NCI-H526 (cell line): ENCODE measurements at places on chromosomes 7 and 10.

DNA sequence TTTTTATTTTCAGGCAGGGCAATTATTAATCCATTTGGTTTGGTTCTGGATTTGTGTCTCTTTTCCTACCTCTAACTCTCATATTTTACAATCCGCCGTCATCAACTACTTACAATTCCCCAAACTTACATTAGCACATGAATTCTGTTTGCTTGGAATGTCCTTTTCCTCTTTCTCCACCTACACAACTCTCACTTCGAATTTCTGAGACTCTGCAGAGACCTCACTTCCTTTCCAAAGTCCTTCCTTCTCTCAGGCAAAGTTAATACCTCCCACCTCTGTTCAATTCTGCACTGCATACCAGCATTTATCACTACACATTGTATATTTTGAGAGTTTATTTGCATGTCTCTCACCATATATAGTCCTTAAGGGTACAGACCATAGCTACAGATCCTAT lies 122.7 kb upstream of the LRRTM3 start:
- DNase-seq: no peak

GRCh38 chr10:44154956-44155355 lies 229.9 kb downstream of the CXCL12 start:
- no peak for DNase-seq

DNA sequence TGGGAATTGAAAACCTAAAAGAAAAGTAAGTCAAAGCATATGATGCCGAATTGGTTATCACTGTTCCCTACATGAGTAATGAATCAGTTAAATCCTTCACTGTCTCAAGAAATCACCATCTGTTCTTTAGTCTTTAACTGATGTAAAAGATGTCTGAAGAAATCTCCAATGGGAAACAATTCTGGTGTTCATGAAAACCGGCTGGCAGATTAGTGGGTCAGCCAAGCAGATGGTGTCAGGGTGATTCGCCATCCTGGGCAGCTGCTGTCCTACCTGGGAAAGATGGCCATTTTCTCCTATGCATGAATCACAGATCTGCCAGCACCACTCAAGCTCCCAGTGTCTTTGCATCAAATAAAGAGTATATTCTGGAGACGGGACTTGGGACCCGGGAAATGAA lies 925.2 kb upstream of the GHITM start:
- no peak for DNase-seq

DNA sequence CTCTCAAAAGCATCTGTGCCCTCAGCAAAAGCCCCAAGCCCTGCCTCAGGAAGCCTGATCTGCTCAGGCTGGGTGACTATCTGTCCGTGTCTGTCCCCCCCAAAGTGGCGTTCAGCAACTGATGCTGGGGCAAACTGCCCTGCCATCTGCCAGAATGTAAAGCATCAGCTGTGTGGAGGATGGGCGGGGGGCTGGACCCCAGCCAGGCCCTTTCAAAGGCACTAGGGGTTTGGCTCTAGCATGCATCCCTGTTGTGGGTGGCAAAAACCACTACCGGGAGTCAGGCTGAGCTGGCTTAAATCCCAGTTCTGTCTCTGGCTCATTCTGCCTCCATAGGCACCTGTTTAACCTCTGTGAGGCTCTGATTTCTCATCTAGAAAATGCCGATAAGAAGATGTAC lies 35.5 kb downstream of the GPRIN2 start:
- no peak for DNase-seq

DNA sequence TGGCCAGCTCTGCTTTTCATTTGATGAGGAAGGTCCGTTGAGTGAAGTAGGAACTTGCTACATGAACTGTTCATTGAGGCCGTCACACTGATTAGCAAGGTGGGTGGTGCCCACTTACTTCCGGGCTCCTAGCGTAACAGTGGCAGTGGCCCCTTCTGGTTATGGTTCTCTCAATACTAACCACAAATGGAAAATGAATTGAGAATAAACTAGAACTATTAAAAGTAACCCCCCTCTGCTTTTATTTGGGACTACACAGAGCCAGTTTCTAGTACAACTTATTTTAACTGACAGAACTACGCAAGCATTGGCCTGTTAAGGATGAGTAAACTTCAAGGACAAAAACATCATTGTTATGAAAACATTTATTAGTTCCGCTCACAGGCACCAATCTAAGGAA lies 519.1 kb downstream of the INHBA start:
- no peak for DNase-seq

GRCh38 chr10:76403912-76404311 lies 972.5 kb downstream of the LRMDA start:
- DNase-seq: no peak

- DNase-seq: no peak
These were observed 198.1 kb upstream of the HABP2 start for GRCh38 chr10:113354711-113355110.

- no peak for DNase-seq
These were observed 68.5 kb downstream of the LRRC4 start for GRCh38 chr7:127962589-127963361.

DNA sequence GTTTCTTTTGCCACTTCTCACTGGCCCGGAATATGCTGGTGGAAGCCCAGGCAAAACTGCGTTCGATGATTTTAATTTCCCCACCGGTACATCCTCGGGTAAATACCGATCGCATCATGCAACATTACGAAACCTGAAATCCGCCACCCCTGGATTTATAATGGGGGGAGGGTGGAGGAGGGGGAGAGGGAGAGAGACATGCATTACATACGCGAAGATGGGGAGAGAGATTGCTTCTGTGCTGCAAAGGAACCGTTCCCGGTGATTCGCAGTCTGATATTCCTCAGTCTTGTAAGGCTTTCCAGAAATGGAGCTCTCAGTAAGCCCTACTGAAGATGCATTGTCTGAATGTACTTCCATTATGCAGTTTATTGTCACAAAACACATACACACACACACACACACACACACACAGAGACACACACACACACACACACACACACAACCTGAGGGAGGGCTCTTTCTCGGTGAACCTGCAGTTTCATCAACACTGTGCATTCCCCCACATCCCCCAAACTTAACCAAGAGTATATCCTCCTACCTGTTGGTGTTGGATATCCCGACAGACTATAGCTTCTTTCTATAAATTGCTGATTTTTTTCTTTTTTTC lies 741 bp downstream of the GPR85 start:
- peak; percentile 76 for DNase-seq
